ENCODE measurements at places on chromosomes 16 and 17.

DNA sequence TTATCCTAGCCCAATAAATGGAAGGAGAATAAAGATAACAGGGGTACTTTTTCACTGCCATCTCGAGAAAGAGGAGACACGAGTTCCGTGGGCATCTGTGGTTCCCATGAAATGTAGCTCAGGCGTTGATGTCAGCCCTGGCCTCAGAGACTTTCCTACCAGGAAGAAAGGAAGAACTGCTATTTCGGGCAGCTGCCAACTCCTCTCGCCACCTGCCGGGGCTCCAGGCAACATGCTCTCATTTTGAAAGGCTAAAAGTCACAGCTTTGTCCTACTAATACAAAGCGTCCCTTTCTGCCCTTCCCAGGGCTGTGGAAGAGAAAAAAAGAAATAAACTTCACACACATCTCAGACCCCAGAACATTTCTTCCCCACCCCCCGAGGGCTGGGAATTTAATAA is 65.8 kb downstream of the DHRS7C start:
- no peak for DNase-seq

DNA sequence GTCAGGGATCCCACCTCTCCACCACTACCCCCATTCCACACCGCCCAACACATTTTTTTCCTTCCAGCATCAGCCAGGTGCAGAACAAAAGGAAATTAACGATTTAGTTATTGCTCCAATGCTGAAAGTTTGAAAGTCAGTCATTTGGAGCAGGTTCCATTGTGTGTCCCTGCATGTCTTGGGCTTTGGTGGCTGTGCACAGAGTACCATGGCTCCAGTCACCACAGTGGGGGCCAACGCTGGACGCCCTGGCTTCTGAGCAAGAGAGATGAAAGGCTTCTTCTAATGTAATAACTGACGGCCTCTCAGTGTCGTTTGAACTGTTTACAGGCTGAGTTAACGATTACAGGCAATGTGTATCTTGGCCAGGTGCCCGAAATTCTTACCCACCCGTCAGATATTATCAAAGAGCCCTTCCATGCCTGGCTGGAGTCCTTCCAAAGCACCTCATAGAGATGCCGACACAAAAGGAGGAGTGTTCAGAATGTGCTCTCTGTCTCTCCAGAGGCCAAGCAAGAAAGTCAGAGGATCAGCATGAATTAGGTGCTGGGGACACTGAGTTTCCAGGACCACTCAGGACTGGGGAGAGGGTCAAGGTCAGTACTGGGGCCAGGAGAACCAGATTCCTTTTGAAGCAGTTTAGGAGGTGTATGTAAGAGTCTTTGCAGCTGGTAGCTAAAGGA is 25.9 kb downstream of the RNF43 start:
- DNase-seq = peak; percentile 82

DNA sequence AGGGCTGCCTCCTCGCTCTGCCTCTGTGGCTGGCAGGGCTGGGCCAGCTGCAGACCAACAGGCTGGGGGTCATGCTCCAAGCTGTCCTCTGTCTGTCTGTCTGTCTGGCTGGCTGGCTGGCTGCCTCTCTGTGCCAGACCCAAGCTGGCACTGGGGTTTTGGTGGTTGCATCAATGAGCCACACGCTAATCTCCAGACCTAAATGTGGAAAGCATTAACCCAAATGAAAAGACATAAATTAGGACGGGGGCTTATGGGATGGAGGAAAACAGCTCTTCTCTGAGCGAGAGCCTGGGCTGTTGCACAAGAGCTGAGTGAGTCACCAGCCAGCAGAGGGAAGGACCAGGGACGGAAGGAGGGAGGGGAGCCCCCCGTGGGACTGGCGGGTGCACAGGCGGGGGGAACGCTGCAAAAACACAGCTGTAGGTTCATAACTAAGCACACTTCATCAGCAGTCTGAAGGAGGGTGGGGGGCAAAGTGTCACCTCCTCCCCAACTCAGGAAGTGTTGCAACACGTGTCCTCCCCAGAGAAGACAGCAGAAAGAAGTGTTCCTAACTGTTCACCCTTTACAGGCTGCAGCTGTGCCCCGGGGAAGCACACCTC is 83.4 kb downstream of the GAS7 start:
- peak; percentile 90 for DNase-seq

GRCh38 chr16:29126616-29127015 is 141.8 kb downstream of the LAT start:
- DNase-seq = no peak

- no peak for DNase-seq
Measured at GRCh38 chr16:9578459-9578858, 487.0 kb downstream of the HAPSTR1 start.
